ENCODE measurements at places on chromosomes 1 and 21.

DNA sequence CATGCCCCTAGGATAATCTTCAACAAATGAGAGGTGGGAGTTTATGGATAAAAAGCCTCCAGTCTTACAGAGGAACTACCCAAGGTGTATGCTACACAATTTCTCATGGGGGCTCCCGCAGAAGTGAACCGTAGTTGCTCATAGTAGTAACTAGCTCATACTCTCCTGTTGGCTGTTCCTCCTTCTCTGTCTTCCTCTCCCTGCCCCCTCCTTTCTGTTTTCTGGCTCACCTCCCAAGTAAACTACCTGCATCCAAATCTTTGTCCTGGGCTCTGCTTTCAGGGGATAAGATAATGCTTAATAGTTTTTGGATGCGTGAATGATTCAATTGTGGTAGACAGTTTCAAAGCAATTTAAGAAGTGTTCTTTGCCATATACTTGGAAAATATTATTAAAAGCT, 90.1 kb upstream of the ROR1 start:
- no peak for DNase-seq

DNA sequence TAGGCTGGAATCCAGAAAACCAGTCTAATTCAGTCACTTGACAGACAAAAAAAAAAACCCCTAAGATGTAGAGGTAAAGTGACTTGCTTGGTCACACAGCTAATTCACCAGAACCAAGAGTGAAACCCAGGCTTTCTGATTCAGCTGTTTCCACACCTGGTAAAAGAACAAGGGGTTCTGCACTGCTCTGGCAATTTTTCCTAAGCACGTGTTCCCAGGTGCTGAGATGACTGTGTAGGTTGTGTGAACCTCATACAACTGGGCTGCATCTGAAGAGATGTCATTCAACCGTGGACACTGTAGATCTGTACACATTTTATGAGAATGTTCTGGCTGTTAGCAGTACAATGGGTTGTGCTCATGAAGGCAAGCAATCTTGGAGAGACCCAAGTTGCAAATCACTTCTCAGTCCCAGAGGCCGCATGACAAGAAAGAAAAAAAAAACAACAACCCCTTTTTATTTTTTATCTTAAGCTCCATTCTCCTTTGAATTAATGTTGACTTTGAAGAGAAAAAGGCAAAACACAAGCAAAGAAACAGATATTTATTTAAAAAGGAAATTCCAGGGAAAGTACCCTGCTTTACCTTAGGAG, 95.4 kb downstream of the INTS7 start:
- DNase-seq: peak; percentile 29

GRCh38 chr1:95384567-95384966, 150.6 kb downstream of the RWDD3 start:
- peak; percentile 21 for DNase-seq

GRCh38 chr21:23792300-23792699, 1815.0 kb downstream of the MRPL39 start:
- DNase-seq: no peak

- no peak for DNase-seq
Measured at GRCh38 chr1:36523850-36524249, 41.1 kb upstream of the CSF3R start.

DNA sequence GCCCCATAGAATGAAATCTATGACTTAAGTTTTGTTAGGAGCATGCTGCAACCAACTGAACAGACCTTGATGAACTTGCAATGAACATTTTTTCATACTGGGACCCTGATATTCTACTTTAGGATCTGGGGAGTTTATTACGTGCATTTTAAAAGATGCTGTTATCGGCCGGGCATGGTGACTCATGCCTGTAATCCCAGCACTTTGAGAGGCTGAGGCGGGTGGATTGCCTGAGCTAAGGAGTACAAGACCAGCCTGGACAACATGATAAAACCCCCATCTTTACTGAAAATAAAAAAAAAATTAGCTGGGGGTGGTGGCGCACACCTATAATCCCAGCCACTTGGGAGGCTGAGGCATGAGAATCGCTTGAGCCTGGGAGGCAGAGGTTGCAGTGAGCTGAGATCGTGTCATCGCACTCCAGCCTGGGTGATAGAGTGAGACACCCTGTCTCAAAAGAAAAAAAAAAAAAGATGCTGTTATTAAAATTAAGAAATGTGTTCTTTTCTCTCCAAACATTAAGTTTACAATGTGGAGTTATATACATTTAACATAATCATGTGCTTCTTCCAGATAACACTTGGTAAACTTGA, 7.1 kb downstream of the MPZL1 start:
- DNase-seq: no peak

GRCh38 chr1:12320486-12320885, 90.7 kb downstream of the VPS13D start:
- no peak for DNase-seq

DNA sequence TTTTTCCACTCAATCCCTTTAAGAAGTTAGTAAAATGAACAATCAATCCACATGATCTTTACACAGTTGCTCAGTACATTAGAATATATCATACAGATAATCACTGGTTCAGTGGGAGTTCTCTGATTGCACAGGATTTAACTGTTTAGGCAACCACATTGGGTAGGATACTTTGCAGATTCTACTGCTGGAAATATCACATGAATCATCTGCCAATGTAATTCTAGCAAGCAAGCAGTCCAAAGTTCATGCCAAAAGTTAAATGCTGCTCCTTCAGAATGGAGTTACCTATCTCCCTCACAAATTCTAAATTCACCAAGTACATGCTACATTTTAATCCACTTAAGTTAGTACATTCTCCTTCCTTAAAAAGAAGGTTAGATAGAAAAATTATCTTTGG, 52.4 kb downstream of the NEGR1 start:
- DNase-seq: no peak

- DNase-seq: no peak
Measured at GRCh38 chr1:218348628-218349071, 3.5 kb downstream of the TGFB2 start.

GRCh38 chr1:167165948-167166689, 54.6 kb upstream of the POU2F1 start:
- DNase-seq: no peak

- no peak for DNase-seq
Measured at GRCh38 chr1:53639251-53639763, 99.7 kb downstream of the GLIS1 start.

GRCh38 chr1:145857170-145857569, 1.7 kb downstream of the PIAS3 start:
- no peak for DNase-seq

DNA sequence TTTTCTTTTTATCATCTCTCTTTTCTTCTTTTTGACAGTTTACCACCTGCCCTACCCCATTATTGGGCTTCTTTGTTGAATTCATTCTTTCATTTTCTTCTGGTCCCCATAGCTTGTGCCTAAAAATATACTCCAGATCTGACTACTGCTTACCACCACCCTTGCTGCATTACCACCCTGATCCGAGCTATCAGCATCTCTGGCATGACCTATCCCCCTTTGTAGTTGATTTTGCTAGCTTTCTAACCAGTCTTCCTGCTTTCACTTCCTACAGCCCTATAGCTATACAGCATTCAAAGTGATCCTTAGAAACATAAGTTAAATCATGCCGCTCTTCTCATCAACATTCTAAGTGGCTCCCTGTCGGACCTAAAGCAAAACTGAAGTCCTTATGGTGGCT, 59.4 kb upstream of the MPC2 start:
- no peak for DNase-seq

- no peak for DNase-seq
Measured at GRCh38 chr1:2528016-2528415, 1.6 kb upstream of the PANK4 start.

DNA sequence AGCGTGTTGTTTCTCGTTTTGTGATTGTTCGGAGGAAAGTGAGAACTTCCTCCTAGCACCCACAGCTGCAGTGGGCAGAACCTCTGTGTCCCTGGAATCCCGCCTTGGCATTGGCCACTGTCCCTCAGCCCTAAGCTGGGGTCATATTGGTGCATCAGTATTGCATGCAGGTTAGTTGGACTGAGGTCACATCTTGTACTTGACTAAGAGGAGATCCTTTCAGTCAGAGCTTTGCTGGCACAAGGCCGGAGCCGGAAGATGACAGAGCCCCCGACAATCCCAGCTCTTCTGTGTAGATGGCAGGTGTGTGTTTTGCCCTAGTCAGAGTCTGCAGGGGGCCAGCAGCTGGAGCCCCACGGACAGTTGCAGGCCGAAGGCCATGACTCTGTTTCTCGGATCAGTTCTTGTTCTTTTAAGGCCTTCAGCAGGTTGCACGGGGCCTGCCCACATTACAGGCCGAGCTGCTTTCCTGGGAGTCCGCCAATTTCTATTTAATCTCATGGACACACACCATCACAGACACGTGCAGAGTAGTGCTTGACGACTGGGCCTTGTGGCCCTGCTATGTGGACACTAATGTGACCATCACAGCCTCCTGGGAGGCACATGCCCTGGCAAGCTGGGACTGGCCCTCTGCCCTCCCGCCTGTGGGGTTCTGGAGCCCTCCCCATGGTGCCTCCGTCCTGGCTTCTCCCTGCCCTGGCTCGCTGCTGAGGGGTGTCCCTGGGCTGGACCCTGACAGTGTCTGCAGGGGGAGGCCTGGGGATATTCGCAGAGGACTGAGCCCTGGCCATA, 14.9 kb downstream of the SNAP47 start:
- DNase-seq: no peak

- no peak for DNase-seq
Measured at GRCh38 chr1:117616967-117617366, 11.1 kb downstream of the TENT5C start.

GRCh38 chr1:110216844-110217444, 6.8 kb downstream of the KCNC4 start:
- DNase-seq: no peak

GRCh38 chr1:44339731-44340130, 15.3 kb downstream of the ERI3 start:
- no peak for DNase-seq

GRCh38 chr1:12031039-12031980, 12.0 kb downstream of the MIIP start:
- peak; percentile 60 for DNase-seq

DNA sequence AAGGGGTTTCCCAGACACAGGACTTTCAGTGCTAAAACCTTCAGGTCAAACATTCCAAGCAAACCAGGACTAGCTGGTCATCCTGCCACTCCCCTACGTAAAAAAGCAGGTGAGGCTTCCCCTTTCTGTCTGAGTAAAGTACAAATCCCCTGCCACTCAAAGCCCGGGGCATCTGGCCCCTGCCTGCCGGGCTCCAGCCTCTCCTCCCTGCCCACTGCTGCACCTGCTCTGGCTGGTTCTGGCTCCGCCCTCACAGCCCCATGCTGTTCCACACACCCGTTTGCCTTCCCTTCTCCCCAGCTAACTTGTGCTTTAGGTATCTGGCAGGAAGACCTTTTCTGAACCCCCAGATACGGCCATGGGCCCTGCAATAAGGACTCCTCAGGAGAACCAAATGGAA, 23.3 kb upstream of the S100A7 start:
- no peak for DNase-seq

- DNase-seq: no peak
Measured at GRCh38 chr1:111756124-111756513, 418 bp downstream of the DDX20 start.

- DNase-seq: no peak
Measured at GRCh38 chr1:29096231-29096886, 27.3 kb downstream of the TMEM200B start.

DNA sequence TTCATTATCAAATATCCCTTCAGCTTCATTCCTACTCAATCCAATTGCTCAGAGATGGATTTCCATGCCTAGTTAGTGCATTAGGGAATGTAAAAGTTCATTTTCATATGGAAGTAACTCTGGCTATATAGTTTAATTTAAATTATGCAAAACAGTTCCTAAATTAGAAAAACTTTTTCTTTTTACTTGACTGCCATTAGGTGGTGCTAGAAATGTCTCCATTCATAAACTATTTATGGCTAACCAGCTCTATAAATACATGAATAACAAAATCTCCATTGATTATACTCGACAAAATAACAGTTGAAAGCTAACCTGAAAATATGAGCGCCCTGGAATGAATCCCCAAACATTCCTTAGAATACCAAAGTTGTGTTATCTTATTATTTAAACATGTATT, 311.4 kb downstream of the USH2A start:
- DNase-seq: no peak

DNA sequence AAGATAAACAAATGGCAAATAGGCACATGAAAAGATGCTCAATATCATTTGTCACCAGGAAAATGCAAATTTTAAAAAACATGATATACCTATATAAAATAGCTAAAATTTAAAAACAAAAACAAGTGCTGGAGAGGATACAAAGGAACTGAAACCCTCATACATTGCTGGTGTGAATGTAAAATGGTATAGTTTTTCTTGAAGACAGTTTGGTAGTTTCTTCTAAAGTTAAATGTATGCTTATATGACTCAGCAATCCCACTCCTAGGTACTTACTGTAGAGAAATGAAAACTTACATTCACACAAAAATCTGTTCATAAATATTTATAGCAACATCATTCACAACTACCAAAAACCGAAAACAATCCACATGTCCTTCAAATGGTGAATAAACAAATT, 11.2 kb downstream of the TAF12 start:
- DNase-seq: no peak

DNA sequence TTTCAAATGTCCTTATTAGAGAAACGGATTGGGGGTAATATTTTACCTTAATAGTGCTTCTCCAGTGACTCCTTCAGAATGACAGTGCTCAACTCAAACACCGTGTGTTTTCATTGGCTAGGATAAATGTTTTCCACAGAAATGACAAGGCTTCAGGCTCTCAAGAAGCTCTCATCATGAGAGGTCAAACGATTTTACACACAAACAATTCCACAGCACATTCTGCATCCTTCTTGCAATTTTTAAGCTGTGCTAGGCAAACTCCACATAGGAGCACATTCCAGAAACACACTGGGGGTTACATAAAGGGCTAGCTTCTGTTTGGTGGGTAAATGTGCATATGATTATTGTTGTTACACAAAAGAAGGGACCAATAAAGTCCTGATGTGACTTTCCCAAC, 75.5 kb upstream of the IPO9 start:
- DNase-seq: no peak

- no peak for DNase-seq
Measured at GRCh38 chr1:180042988-180043622, 88.5 kb downstream of the CEP350 start.

GRCh38 chr1:221343607-221344006, 398.3 kb downstream of the DUSP10 start:
- no peak for DNase-seq

DNA sequence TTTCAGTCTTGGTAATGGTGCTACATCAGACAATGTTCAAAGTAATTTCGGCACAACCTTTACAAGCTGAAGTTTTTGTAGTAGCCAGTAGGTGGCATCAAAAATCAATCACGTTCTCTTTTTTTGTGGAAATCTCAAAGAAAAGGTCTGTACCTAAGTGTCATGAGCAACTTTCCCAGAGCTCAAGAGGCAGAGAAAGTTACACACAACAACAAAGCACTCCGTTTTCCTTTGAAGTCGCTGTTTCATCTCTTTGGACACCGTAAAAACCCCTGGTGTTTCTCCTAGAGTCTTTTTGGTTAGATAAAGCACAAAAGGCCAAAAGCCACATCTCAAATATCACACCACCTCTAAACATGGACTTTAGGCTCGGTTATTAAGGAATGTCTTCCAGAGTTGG, 131.6 kb downstream of the LHX8 start:
- no peak for DNase-seq

Measured in activated CD4-positive, alpha-beta memory T cell treated with anti-CD3 and anti-CD28 coated beads, Interleukin-2, amount 10 ng/mL, durations not matched to agents 7 days and 5 days (primary cell).